ENCODE measurements at places on chromosomes 11 and 22.

GRCh38 chr11:10304495-10305261 lies at the start of gene ADM:
Gene ADM, plus strand, starts transcription at chr11:10305073. Its CDS starts 628 bp downstream, at chr11:10305701.
- peak; percentile 92 for DNase-seq

GRCh38 chr11:70019576-70020011 lies 58.5 kb upstream of the ANO1 start:
- no peak for DNase-seq

DNA sequence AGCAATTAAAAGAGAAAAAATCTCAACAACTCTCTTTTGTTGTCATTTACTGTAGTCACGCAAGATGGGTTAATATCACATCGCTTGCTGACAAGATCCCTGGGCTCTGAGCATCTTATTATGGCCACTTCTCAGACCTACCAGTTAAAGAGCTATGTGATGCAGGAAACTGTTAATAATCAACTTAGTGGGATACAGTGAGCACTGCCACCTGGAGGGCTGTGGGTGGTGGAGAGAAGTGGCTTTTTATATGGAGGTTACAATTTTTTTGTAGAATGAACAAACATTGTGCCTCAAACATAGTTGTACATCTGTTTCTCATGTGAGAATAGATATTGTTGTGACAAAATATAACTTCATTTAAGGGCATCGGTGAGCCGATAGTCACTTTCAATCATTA lies 181.0 kb downstream of the TENM4 start:
- no peak for DNase-seq

- DNase-seq: no peak
Measured at GRCh38 chr11:106086850-106087249, 9.4 kb downstream of the AASDHPPT start.

- no peak for DNase-seq
Measured at GRCh38 chr11:128161994-128162393, 425.4 kb downstream of the ETS1 start.

DNA sequence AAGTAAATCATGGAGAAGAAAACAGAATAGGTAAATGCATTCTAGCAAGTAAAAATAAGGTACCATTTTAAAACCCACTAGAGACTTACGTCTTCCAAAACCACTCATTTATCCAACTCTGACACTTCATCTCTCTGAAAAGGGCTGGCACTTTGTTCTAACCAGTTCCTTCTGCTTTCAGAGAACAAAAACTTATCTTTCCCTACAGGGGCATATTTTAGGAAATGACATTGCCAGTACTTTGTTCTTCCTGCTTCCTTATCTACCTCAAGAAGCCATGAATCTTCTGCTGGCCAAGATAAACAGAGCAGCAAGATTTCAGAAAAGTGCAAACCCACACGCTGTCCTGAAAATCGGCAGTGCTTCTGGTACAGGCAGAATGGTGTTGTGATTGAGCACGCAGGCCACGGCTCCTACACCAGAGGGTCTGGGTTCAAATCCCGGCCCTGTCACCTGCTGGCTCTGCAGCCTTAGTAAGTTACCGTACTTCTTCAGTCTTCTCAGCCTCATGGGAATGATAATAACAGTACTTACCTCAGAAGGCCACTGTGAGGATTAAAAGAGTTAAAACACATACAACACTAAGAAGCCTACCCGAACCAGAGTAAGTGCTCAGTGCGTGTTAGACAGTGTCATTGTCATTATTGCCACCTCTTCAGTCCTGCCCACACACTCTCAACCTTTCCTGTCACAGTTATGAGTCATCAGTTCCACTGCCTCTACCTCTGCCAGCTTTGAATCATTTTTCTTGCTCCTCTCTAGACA lies 11.0 kb downstream of the MPZL3 start:
- DNase-seq: no peak

DNA sequence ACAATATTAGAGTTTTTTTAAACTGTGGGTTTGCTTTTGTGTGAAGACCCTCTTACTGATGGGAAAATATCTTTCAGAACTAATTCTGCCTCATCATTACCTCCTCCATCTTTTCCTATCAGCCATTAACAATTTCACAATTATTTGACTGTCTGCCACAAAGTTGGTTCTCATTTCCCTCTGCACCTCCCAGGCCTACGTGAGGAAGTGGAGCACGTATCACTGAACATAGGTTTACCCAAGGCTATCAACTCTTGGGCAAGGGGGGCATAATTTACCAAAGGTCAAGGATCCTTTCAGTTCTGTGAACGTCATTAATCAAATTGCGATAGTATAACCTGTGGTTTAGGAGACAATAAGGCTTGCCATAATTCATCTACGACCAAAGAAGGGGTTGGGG lies 60.0 kb downstream of the LIF start:
- no peak for DNase-seq

DNA sequence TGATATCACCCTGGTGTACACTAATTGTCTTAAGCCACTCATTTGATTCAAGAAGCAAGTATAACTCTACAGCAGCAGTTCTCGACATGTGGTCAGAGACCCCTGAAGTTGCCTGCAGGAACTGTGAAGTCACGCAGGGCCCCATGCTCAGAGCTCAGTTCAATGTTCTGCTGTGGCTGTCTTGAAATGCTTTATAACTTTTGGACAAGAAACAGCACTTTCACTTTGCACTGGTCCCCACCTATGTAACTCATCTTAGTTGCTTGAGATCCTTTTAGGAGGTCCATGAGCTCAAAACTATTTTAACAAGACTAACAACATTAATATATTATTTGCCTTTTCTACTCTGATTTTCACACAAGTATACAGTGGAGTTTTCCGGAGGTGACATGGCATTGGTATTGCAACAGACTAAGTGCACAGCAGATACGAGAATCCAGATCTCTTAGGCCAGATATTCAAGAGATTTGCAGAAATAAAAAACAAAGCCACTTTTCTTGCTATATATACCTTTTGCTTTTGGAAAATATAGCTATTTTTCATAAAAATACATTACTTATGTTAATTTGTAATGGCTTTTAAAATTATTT lies 64.8 kb downstream of the PRR5L start:
- DNase-seq: no peak

- DNase-seq: no peak
Measured at GRCh38 chr22:42974223-42974622, 40.7 kb downstream of the PACSIN2 start.

DNA sequence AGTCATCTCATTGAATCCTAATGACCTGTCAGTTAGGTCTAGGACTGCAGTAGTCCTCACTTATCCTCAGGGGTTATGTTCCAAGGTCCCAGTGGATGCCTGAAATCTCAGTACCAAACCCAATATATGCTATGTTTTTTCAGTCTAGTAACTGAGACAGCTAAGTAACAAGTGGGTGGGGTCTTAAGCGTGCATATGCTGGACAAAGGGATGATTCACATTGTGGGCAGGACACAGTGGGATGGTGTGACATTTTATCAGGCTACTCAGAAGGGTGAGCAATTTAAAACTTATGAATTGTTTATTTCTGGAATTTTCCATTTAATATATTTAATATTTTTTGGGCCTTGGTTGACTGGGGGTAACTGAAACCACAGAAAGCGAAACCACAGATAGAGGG lies 29.0 kb downstream of the DDX10 start:
- DNase-seq: no peak

- DNase-seq: no peak
Measured at GRCh38 chr11:104061853-104062521, 25.5 kb downstream of the DDI1 start.

- DNase-seq: no peak
Measured at GRCh38 chr11:61028135-61028729, 56.8 kb downstream of the CD6 start.

- no peak for DNase-seq
Measured at GRCh38 chr22:47396515-47396914, 634.1 kb downstream of the TBC1D22A start.
